ENCODE measurements at places on chromosomes 3 and 15.

GRCh38 chr3:143358793-143359491 is 239.4 kb downstream of the CHST2 start:
- DNase-seq: no peak

GRCh38 chr15:95347837-95348236 is 982.7 kb upstream of the NR2F2 start:
- DNase-seq: no peak

DNA sequence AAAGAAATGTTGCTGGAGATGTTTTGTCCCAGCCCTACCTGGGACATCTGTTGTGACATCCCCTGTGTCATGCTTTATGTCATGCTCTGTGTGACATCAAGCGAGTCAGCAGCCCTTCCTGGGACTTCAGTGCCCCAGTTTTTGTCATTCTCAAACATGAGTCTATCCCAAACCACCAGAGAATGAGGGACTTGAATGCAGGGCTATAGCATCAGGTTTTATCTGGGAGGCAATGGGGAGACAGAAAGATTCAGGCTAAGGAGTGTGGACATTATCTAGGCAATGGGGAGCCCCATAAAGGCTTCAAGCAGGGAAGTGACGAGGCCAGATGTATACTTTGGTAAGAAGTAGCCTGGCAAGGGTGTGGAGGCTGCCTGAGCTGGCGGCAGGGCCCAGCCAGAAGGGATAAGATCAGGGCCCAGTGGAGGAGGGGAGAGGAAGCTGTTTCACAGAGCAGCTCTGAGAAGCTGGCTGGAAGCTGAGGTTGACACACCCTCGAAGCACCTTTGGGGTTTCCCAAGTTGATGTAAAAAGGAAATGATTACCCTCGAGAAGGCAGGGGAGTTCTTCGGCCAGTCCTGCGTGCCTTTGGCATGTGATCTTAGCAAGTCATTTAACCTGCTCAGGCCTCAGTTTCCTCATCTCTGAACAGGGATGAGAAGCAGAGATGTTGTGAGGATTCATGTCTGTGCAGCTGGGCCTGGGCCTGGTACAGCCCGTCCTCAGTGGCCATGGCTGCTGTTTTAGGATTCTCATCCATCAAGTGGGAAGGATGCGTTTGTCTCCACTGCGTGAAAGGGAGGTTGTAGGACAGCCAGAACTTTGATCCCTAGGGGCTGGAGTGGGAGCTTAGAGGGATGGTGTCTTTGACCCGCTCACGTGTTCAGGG is 34.3 kb downstream of the IRAK2 start:
- DNase-seq: peak; percentile 90

DNA sequence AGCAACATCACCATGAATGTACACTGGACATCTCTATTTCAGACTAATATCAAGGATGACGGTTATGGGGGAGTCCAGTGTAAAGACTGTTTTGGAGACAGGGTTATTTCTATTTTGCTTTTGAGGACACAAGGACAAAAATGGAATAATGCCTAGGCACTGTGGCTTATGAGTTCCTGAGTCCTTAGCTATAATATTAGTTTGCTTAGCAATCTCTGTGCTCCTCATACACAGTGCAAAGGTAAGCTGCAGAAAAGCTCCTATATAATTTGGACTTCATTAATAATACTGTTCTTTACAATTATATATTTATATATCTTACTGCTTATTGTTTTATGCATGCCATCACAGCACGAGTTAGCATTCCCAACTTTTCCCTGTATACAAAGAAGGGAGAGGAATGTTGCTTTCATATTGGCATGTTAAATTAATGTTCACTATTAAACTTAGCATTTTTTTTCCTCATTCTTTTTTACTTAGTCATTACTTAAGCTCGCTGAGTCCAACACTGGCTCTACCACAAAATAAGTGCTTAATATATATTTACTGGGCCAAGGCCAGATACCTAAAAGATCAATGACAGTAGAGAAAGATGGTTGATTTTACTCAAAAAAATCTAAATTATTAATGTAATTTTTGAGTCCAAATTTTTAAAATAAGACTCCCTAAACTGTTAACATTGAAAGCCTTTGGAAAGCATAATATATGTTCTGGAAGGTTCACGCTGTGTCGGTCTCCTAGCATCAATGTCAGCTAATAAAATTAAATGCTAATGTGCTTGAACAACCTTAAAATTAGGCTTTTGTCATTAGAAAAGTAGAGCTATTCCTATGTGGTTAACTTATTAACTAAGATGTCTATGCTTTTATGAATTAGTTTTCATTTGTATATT is 13.8 kb downstream of the THBS1 start:
- DNase-seq: no peak

DNA sequence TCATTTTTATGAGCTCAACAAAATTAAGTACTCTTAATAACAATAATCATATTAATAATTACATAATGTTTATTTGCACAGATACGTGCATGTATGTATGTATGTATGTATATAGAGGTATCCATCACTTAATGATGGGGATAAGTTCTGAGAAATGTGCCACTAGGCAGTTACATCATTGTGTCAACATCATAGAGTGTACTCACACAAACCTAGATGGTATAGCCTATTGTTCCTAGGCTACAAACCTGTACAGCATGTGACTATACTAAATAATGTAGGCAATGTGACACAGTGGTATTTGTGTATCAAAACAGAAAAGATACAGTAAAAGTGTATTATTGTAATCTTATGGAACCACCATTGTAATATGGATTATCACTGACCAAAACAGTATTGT is 874.7 kb upstream of the GBE1 start:
- DNase-seq: no peak

DNA sequence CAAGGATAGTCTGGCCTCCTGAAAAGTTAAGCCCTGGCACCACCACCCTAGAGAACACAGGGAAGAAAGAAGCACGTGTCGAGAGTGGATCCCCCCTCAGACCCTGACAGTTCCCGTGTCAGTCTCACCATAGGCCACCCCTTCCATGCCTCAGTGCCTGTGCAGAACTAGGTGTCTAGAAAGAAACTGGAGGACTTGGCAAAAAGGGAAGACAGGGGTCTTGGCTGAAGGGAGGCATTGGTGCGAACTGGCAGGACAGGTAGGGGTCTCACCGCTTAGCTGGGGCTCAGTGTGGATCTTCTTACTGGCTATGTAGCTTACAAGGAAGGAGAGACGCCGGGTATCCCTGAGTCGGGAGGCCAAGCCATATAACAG is 518 bp downstream of the QARS1 start:
- DNase-seq: no peak

DNA sequence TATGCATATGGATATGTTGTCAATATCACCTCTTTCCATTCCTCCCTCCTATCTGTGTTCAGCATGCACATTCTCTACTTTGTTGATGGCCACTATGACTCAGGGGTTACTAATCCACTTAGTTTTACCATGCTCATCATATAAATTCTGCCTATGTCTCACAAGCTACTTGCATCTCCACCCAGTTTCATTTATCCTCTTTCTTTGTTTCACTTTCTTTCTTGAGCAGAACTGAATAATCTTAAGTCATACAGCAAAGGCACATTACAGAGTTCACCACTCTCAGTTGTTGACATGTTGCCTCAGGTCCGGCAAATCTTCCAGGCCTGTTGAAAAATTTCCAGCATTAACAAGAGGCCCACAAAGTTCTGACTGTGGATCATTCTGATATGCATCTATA is 71.5 kb downstream of the SSR3 start:
- DNase-seq: peak; percentile 93

DNA sequence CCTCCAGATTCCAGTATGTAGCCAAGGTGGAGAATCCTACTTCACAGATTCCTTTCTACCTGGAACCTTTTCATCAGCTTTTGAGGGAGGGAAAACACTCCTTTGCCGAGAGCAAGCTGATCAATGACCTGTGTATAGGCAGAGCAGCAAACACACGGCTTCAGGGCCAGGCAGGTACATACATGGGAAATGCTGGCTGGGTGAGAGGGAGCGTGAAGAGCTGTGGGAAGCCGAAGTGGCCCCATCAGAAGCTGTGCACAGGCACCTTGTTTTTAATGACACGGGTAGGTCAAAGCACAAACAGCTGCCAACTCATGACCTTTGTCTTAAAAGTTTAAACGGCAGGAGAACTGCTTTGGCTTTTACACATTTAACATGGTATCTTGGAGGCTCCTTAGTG is 25.3 kb downstream of the STARD5 start:
- DNase-seq: no peak

GRCh38 chr3:141063831-141064230 is 12.7 kb downstream of the SPSB4 start:
- no peak for DNase-seq

- no peak for DNase-seq
These were observed 16.2 kb downstream of the LCMT2 start for GRCh38 chr15:43314171-43314570.

- no peak for DNase-seq
These were observed 835.3 kb upstream of the CFAP20DC start for GRCh38 chr3:59885101-59885500.

DNA sequence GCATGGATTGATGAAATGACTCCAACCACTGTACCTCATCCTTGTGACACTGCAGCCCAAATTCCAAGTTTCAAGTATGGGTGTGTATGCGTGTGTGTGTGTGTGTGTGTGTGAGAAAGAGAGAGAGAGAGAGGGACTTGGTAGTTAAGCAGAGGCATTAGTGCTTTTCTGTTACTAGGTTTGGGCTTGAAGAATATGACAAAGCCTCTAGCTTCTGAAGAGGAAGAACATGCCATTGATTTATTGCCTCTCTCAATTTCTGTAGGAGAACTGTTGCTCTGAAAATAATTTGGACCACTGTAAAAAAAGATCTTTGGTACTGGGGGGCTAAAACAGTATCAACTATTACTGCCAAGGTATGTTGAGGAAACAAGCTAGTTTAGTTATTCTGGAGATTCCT is 139.2 kb downstream of the AQP9 start:
- DNase-seq: no peak

GRCh38 chr15:68639926-68640600 is 61.3 kb downstream of the CORO2B start:
- no peak for DNase-seq

GRCh38 chr15:75723171-75723846 is 10.7 kb upstream of the CSPG4 start:
- no peak for DNase-seq

DNA sequence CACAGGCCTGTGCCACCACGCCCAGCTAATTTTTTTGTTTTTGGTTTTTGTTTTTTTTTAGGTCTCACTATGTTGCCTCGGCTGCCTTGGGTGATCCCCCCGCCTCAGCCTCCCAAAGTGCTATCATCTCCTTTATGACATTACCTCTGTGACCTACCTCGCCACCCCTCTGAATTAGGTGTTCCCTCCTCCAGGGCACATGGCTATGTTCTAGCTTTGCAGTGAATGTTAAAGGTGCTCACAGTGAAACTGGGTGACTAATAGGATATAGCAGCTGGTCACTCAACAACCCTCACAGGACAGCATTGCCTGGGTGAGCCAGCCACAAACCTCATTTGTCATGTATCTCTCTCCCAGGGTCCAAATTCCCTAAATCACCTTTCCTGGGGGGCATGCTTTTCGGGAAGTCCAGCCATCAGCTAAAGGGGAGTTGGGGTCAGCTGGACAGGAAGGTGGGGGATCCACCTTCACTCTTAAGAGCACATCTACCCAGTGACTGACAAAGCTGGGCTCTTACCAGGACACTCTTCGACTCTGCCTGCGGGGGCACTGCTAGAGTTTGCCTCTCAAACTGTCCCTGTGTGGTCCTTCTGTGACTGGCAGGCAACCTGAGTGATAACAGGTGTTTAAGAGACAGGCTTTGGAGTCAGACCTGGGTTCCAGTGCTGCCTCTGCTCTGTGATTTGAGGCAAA is 1.6 kb upstream of the TTLL3 start:
- DNase-seq: peak; percentile 40

GRCh38 chr3:177516158-177517011 is 319.1 kb upstream of the TBL1XR1 start:
- DNase-seq: peak; percentile 97

GRCh38 chr3:60792249-60792852 is 458.9 kb downstream of the FHIT start:
- DNase-seq: no peak

GRCh38 chr15:35471024-35471423 is 74.9 kb downstream of the DPH6 start:
- no peak for DNase-seq

GRCh38 chr3:129305592-129306091 is 27.0 kb downstream of the HMCES start:
- peak; percentile 94 for DNase-seq

GRCh38 chr15:39270221-39270855 is 310.5 kb upstream of the THBS1 start:
- no peak for DNase-seq

DNA sequence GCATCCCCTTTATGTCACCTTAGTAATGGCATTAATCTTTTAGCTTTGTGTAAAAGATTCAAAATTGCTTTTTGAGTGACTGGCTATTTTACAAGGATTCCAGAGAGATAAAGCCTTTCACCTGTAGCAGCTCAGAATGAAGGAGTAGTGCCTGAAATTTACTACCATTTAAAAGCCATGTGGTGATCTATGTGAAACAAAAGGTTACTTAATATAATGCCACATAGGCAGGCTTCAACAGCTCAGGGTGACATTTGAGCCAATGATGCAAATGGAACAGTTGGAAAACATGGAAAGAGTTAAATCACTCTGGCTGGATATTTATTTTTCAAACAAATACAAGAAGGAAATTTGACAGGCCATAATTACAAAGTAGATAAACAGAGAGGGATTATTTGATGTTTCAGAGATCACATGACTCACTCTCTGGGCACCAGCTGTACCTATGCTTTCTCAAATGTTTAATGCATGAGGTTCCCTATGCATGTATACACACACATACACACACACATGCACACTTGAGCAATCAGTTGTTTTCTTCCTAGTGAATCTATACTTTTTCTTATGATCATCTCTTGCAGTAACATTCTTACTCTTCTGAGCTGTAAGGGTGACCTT is 171.5 kb downstream of the ZMAT3 start:
- no peak for DNase-seq

- DNase-seq: no peak
These were observed 9.0 kb downstream of the CCK start for GRCh38 chr3:42257007-42257406.
